Effector memory CD4-positive, alpha-beta T cell (primary cell): ENCODE measurements at places on chromosomes 12 and 14.

- DNase-seq, result no peak
These were observed 263.9 kb downstream of the KCNC2 start for GRCh38 chr12:74945771-74946198.

DNA sequence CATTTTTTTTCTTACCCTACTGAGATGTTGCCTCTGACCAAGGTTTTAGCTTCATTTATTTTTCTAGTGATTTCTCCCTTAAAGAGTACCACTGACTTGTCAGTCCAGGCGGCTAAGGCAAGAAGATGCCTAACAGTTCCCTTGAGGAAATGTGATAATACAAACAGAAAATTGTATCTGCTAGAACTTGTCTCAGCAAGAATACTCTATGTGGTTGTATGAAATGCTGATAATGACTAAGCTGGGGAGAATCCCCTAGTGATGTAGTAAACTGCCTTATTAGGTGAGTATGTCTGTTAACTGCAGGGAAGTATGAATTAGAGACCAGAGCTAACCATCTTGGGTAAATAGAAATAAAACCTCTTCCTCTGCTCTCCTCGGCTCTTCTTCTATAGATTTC, 6.7 kb downstream of the C12orf54 start:
- DNase-seq, result no peak

DNA sequence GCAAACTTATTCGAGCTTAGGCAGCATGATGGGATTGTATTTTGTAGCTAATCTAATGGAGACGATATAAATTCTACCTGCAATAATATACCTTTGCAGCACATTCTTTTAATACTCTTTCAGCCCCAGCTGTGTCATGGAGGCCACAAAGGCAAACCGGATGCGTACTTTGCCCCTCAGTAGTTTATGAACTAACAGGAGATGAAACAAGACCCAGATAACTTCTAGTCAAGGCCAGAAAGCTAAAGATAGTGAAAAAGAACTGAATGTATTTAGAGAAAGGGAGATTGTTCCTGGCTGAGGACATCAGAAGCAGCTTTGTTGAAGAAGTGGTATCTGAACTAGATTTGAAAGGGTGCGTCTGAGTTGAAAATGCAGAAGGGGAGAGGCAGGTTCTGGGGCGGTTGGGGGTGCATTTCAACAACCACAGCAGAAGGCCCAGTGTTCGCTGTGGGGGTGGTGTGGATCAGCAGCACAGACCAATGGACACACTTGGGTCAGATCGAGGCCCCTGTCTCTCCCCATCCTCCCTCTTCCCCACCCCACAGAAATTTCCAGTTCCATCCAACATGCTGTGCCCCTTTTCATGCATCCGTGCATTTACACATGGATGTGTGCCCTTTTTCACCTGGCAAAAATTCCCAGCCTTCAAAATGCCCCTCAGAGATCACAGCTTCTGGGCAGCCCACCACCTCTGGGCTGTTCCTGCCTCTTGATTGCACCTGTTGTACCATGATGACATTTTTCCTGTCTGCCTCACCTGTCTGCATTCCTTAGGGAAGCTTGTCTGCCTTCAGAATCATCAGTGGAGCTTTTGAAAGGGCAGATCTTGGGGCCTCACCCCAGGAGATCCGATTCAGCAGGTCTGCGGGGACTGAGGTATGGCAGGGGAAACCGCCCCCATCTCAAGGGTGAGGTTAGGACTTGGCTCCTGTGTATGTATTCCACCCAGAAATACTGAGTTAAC, 2.2 kb downstream of the ZNF839 start:
- DNase-seq, result no peak

- no peak for DNase-seq
These were observed 274.9 kb downstream of the EMP1 start for GRCh38 chr12:13471471-13471870.

DNA sequence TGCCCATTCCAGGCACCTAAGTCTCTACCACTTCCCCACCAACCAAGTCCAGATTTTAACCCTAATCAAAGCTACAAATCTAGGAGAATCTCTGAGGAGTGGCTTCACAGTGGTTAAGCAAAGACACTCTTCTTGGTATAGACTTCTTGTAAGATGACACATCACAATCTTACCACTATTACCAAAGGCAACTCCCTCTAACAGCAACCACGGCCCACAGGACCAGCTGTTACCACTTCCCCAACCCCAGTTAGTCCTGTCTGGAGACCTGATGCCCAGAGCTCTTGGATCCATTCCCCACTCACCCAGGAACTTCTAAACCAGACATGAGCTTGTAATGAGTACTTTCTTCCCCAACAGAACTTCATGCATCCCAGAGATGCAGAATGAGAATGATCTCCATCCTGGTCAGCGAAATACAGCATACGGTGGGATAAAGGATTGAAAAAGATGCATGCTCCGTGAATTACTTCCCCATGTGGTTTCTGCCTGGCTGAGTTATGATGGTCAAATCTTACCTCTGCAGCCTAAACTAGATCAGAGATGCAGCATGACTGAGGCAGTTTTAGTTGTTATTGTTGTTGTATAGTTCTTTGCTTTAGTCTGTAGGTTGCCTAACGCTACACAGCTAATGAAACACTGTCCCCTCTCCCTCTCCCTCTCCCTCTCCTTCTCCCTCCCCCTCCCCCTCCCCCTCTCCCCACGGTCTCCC, 87.7 kb upstream of the FOXN3 start:
- no peak for DNase-seq

GRCh38 chr12:43832463-43833168, 3.3 kb upstream of the TMEM117 start:
- no peak for DNase-seq

DNA sequence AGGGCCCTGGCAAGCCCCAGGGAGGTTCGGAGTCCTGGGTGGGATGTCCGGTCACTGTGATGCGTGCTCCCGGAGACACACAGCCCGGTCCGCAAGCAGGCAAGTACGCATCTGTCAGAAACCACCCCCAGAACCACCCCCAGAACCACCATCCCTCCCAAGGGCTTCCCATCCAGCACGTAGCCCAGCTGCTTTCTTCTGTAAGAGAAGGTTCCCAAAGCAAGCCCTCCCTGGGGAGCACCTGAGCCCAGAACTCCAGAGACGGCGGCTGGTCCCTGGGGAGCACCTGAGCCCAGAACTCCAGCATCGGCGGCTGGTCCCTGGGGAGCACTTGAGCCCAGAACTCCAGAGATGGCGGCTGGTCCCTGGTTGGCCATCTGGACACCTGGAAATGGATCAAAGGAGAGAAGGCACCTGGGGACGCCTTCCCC, 2.6 kb upstream of the FBRSL1 start:
- DNase-seq, result no peak

DNA sequence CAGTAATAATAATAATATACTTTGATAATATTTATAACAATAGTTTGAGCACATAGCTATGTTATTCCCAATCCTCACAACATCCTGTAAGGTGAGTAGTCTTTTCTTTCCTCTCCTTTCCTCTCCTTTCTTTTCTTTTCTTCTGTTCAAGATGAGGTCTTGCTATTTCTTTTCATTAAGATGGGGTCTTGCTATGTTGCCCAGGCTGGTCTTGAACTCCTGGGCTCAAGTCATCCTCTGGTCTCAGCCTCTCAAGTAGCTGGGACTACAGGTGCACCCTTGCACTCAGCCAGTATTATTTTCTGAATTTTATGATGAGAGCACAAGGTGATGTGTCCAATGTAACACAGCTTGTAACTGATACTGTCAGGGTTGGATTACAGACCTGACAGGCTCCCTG, 134.6 kb downstream of the OTOGL start:
- DNase-seq, result no peak

DNA sequence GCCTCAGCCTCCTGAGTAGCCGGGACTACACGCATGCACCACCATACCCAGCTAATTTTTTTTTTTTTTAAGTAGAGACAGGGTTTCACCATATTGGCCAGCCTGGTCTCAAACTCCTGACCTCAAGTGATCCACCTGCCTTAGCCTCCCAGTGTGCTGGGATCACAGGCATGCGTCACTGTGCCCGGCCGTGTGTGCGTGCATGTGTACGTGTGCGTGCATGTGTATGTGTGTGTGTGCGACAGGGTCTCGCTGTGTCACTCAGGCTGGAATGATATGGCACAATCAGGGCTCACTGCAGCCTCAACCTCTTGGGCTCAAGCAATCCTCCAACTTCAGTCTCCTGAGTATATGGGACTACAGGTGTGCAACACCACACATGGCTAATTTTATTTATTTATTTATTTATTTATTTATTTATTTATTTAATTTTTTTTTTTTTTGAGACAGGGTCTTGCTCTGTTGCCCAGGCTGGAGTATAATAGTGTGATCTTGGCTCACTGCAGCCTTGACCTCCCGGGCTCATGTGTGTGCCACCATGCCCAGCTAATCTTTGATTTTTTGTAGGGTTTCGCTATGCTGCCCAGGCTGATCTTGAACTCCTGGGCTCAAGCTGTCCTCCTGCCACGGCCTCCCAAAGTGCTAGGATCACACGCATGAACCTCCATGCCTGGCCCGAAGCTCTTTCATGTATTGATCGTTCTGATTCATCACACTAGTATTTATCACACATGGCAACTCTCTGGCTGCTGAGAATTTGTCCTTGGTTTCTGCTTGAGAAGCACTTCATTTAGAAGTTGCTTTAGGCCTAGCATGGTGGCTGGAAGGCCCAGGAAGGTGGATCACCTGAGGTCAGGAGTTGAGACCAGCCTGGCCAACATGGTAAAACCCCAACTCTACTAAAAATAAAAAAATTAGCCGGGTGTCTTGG, 35.9 kb upstream of the CLIP1 start:
- DNase-seq, result no peak

- DNase-seq, result no peak
These were observed 31.9 kb downstream of the DACT1 start for GRCh38 chr14:58669556-58670200.

DNA sequence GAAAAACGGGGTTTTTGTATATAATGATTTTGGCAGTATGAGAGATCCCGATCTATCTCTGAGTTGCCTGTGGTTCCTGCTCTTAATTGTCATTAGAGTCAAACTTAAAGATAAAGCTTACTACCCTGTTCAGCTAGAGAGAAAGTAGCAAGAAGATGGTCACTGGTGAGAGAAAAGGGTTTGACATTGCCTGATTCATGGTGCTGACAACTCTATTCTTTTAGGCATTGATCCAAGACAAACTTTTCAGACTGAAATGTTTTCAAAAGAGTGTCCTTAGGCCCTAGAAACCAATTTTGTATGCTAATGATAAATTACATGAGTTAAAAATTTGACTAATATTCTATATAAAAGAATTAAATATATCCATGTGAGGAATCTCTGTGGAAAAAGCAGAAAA, 35.1 kb downstream of the PELI2 start:
- DNase-seq, result no peak

GRCh38 chr14:75634848-75635247, 25.8 kb downstream of the ERG28 start:
- DNase-seq, result no peak

GRCh38 chr14:103087343-103087835, 3.4 kb downstream of the LBHD2 start:
- no peak for DNase-seq

- DNase-seq, result no peak
These were observed 36.7 kb upstream of the CSRP2 start for GRCh38 chr12:76915361-76916169.

- DNase-seq, result no peak
These were observed 44.3 kb downstream of the SCN8A start for GRCh38 chr12:51635346-51635745.

GRCh38 chr12:117912756-117913155, 56.0 kb downstream of the KSR2 start:
- no peak for DNase-seq

DNA sequence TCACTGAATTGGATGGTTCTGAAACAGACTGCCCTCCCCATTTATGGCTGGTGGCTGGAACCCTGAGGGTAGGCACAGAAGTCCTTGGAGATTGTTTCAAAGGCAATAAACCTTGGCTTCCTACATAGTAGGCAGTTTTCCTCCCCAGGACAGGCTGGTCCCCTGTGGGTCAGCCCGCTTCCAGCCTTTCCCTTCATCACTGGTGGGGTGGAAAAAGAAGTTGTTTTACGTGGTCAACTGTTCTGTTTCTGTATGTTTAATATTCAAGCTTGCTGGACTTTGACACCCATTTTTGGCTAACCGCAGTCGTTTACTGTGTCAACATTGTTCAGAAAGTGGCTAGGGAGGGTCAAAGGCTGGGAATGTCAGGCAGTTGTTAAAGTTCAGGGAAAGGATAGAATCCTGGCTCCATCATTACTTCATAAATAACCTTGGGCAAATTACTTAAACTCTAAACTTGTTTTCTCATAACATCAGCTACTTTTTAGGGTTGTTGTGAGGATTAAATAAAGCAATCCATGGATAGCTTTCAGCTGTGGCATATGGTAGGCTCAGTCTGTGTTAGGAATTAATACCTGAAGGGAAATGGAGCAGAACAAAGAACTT, 2.4 kb downstream of the KLHDC2 start:
- DNase-seq, result no peak

DNA sequence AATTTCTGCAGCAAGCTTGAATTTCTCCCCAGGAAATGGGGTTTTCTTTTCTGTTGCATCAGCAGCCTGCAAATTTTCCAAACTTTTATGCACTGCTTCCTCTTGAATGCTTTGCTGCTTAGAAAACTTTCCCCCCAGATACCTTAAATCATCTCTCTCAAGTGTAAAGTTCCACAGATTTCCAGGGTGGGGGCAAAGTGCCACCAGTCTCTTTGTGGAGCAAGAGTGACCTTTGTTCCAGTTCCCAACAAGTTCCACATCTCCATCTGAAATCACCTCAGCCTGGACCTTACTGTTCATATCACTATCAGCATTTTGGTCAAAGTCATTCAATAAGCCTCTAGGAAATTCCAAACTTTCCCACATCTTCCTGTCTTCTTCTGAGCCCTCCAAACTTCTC, 241.6 kb upstream of the TMTC1 start:
- DNase-seq, result no peak

GRCh38 chr12:47991106-47992061, 12.9 kb downstream of the COL2A1 start:
- DNase-seq, result no peak

DNA sequence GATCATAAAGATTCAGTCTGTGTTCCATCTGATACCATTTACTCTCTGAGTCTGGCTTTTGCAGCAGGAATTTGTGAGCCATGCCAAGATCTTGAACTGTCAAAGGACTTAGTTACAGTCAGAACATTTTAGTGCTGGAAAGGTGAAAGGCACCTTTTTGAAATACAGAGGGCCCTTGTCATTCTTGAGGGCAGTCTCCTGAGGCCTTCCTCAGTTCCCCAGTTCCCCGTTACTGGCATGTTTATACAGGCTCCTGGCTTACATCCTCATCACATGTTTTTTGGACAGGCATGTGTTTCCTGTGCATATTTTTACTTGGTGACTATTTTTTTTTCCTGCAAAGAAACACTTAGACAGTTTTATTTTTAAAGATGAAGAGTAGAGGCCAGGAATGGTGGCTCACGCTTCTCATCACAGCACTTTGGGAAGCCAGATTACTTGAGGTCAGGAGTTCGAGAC, 21.0 kb downstream of the CFAP54 start:
- no peak for DNase-seq

- DNase-seq, result no peak
These were observed 95.6 kb upstream of the E2F7 start for GRCh38 chr12:77160931-77161330.

DNA sequence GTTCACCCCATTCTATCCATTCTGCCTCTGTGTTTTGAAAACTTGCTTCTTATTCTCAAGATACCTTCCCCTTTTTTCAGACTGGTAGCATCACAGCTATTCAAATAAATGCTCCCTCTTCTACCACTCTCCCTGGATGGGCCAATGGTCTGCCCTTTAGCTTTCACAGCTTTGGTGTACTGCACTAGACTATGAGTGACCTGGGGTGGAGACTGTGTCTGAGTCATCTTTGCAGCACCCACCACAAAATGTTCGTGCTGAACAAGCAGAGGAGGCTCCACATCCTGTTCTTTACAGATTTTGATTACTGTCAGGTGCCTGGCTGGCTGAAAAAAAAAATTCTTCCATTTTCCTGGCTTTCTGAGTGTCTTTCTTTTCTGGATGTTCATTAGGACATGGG, 1104.1 kb upstream of the TMEM132C start:
- peak; percentile 36 for DNase-seq

- no peak for DNase-seq
These were observed 103.0 kb downstream of the RIMBP2 start for GRCh38 chr12:130613131-130613530.
